ENCODE measurements at places on chromosomes 5 and 9.

GRCh38 chr9:4792054-4792571, 631 bp upstream of the RCL1 start:
- DNase-seq = no peak

DNA sequence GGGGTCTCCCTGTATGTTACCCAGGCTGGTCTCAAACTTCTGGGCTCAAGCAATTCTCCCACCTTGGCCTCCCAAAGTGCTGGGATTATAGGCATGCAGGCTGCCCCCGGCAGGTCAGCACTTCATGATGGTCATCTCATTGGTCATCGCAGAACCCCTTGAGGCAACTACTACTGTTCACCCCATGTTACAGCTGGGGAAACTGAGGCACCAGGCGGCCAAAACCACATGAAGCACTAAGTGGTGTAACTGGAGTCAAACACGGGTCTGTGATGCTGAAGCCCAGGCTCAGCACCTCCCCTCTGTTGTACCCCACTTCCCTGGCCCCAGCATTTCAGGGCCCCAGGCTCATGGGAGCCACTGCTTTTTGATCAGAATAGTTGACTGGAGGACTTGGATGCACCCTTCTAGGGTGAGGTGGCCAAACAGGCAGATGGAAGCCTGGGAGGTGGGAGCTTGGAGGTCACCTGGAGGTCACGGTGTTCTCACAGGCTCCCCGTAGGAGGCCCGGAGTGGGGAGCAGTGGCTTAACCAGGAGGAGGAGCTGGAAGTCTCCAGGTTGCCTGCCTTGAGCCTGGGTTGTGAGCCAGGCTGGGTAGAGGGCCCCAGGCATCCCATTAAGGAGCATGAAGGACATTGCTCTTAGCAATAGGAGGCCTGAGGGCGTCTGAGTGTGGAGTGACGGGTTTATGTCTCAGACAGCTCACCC, 57.3 kb upstream of the RPL26L1 start:
- no peak for DNase-seq

DNA sequence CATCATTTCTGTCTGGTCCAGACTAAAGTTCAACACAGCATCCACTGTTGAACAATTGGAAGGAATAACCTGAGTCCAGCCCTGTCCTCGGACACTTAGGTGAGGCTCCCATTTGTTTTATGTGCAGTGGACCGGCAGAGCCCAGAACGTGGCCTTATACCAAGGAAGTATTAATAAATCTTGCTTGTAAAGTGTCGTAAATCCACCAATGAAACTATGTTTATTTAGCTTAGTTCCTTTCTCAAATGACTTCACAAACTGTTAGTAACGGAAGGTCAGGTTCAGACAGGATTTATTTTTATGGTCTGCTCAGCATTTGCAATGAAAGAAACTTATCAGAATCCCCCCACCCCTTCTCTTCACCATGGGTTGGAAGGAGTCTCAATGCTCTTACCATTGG, 149.5 kb downstream of the PCSK1 start:
- DNase-seq = no peak

DNA sequence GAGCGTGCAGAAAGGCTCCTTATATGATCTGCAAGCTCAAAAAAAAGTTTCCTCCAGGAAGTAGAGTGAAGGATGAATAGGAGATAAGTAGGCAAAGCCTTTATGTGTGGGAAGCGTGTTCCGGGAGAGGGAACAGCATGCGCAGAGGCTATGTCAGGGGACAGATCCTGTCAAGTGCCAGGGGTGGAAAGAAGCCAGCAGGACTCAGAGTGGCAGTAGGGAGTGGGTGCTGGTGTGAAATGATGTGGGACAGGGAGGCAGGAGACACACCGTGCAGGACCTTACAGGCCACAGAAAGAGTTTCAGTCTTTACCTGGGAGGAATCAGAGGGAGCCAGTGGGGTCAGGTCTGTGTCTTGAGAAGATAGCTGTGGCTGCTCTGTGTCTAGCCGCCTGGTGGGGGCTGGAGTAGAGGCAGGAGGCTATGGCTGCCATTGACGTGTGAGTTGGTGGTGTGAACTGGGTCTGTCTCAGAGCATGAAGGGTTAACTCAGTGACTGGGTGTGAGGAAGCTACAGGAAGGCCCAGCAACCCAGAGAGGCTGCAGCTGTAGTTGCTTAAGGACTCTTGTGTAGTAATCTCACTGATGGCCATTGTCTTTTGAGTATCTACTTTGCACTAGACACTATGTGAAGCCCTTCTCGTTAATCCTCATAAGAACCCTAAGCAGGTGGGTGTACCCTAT, 71.3 kb downstream of the PPARGC1B start:
- no peak for DNase-seq

GRCh38 chr5:7776442-7776841, 74.5 kb downstream of the CFAP90 start:
- no peak for DNase-seq

GRCh38 chr5:139388198-139388821, 1.4 kb downstream of the MZB1 start:
- no peak for DNase-seq

DNA sequence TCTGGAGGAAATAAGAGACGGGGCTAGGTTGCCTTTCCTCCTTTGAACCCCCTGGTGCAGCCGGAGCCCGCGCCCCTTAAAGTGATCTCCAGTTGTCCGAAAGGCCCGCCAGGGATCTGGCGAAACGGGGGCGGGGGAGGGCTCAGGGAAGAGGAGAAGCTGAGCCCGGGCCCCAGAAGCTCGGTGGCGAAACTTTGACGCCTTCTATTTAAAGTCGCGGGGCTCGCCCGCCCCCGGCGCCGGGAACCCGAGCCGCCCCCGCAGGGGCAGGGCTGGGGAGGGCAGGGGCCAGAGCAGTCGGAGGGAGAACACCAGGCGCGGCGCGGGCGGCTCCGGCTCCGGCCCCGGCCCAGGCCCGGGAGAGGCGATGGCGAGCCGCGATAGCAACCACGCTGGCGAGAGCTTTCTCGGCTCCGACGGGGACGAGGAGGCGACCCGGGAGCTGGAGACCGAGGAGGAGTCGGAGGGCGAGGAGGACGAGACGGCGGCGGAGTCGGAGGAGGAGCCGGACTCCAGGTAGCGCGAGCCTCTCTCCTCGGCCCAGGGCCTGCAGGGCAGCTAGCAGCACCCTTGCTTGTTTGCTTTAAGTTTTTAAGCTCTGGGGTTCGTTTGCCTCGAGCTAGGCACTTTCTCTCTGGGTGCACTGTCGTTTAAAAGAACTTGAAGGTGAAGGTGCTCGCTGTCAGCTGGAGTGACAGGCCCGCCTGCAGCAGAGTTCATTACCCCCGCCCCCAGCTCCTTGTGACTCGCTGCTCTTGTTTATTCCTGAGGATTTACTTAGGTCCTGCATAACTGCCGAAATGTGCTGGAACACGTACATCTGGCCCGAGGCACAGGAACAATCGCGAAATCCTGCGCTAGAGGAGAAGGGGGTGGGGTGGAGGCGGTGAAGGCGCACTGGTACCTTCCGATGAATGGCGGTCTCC, at the start of gene CMYA5:
TSS of gene CMYA5 (plus strand) at position 296 of the 926 bp plus-strand sequence. CDS start at position 368, 72 bp downstream.
- no peak for DNase-seq

- no peak for DNase-seq
Measured at GRCh38 chr9:27183701-27184100, 74.7 kb downstream of the TEK start.

- no peak for DNase-seq
Measured at GRCh38 chr9:38619556-38620447, 594 bp downstream of the ANKRD18A start.

DNA sequence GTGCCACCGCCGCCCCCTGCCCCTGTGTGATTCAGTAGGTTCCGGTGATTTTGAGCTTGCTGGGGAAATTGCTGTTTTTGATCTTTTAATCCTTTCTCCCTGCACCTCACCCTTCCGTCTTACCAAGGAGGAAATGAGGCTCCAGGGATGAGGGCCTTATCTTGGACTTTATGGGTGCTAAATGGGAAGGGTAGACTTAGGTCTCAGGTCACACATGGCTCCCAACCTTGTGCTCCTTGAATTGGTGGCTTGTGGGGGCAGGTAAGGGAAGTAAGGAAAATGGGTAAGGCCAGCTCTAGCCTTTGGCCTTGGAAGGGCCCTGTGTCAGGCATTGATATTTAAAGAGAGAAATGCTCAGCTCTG, 1.9 kb downstream of the ERGIC1 start:
- no peak for DNase-seq

DNA sequence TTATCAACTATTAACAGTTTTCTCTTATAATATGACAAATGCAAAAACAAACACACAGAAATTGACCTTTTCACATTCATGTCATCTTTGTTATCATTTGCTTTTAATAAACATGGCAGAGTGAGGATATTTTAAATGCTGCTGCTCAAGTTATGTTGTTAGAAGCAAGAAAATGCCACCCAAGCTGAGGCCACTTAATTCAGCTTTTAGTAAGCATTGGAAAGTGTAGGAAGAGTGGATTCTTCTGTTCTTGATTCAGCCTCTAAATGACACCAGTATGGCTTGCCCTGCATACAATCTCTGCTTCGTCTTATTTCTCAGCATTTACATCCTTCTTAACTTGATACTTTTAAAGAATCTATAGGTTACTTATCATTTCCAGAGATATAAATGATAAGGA, 420.4 kb upstream of the POU5F2 start:
- no peak for DNase-seq

- DNase-seq = no peak
Measured at GRCh38 chr9:130825809-130826208, 9.2 kb upstream of the ABL1 start.

- no peak for DNase-seq
Measured at GRCh38 chr5:127885176-127885575, 182.0 kb downstream of the CCDC192 start.

GRCh38 chr9:34990908-34991606, 1.5 kb downstream of the DNAJB5 start:
- DNase-seq = no peak

DNA sequence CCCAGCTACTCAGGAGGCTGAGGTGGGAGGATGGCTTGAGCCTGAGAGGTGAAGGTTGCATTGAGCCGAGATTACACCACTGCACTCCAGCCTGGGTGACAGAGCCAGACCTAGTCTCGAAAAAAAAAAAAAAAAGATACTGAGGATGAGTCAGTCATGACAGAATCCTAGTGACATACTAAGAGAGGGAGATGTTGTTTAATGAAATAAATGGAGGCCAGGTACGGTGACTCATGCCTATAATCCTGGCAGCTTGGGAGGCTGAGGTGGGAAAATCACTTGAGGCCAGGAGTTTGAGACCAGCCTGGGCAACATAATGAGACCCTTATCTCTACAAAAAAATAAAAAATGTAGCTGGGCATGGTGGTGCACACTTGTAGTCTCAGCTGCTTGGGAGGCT, 107.2 kb downstream of the ZFAND5 start:
- DNase-seq = no peak

GRCh38 chr9:123119566-123119965, 86.1 kb downstream of the GPR21 start:
- DNase-seq = no peak

DNA sequence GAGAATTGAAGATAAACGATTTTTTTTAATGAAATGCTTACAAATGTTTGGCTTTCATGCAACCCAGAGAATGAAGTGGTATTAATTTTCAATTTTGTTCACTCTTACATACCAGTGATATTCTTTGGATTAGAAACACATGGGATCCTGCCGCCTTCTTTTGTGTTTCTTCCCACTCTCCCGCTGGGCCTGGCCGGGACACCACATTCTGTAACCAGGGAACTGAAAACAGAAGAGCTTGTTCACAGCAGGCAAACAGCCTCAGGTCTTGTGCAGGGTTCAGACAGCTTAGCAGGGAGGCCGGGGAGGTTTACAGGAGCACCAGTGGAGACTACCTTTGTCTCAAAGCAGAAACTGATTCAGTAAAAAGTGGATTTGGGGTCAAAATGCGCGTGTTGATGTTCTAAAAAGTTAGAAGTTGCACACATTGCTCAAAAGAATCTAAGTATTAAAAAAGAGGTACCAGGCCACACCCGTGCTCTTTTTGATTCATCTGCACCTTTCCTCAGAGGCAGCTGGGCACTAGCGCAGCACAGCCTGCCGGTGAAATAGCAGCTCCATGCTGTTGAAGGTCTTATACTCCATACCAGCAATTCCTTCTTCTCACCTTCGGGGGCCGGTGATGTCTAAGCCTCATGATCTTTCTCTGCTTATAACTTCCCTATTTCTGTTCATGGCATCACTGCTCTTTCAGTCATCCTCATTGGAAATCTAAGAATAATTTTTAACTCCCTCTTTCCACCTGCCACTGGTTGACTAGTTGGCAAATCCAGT, 67.1 kb downstream of the GRAMD2B start:
- DNase-seq = no peak

DNA sequence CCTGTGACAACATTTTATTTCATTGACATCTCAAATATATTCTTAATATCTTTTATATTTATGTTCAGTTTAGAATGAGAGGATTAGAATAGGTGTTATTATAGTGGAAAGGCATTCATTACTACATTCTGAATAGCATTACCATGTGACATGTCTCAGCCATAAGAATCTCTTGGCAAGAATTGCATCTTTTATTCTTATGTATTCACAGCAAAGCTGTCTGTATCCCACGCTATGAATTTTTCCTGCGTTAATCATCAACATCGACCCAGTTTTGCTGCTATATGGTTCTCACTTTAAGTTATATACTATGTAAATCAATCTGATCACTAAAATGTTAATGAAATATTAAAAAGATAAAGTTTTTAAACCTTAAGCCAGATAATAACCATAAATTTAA, 248.6 kb downstream of the TMEM232 start:
- no peak for DNase-seq

DNA sequence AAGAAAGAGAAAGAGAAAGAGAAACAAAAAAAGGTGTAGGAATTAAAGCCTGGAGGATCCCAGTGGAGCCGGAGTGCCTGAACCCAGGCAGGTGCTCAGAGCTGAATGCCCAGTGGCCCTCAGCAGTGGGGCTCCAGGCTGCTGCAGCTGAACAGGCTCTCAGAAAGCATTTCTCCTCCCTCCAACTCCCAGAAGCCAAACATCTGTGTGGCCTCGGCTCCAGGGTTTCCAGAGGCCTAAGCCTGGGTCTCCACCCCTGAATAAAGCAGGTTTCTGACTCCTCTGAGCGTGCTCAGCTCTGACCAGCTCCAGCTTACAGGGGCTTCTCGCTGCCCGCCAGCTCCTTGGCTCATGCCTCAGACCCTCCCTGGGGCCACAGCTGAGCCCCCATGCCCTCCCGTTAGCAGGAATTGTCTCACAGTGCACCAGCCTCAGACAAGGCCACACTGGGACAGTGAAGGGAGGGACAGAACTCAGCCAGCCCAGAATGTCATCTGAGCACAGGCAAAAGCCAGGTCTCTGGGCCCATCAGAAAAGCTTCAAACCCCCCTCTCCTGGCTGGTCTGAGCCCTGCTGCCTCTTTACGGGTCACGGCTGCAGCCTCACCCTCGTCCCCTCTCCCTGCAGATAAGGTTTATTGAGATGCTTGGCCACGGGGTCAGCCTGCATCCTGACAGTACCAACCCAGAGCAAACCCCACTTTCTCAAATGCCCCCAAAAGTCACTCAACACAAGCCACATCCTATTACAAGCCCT, 114.4 kb upstream of the PPP1R26 start:
- DNase-seq = no peak

DNA sequence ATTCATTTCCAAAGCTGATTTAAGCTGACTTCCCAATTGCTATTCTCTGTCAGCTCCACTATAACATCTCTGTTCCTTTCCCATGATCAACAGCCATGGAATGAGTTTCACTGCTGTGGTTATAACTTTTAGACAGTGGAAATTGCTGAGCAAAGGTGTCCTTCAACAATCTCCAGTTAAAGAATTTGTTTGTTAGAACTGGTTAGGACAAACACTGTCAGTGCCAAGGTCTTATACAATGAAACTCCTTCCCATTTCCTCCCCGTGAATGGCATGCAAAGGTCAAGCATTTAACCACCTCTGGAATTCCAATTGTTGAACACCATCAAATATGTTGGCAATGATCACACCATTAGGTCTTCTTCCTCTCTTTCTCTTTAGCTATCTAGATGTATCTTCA, 45.7 kb upstream of the GHR start:
- no peak for DNase-seq
